ENCODE measurements at places on chromosomes 2 and 18. TPM values are rescaled to one million over a fixed set of nuclear protein-coding genes. Genes with fewer than 3 reads are reported as not detected.

- no peak for DNase-seq
These were observed 369 bp downstream of the CDK5R2 start for GRCh38 chr2:218959761-218960308.

DNA sequence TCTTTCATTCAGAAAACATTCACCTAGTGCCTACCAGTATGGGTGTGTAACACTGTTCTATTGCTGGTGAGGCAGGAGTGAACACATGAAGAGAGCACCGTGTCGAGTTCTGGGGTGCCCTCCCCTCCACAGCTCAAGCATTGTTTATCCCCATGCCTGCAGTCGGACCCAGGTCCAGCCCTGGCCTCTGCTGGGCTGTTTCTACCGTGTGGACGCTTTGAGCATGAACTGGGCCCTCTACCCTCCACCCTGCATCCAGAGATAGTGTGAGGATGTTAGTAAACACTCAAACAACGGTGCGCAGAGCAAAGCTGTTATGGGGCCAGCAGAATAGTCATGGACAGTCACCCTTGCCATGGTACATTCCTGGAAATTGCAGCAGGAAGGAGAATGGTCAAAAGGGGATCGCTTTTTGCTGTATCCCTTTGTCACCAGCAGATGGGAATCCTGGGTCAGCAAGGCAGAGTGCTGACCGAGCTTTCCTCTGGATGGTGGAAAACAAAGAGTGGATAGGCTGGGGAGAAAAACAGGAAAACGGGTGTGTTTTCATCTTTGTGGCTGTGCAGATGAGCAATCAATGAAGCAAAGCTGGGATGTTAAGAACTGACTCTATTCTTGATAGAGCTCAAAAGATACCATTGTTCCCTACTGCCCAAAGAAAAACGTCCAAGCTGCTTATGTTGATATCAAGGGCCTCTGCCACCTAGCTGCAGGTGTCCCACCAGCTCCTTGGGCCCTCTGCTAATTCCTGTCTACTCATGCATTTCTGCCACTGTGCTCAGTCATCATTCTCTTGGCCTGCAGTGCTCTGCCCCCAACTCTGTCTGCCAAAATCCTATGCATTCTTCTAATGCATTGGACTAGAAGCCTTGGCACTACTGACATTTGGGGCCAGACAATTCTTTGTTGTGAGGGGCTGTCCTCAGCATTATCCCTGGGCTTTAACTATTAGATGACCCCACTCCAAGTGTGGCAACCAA lies 38.7 kb downstream of the REEP1 start:
- DNase-seq: no peak

- no peak for DNase-seq
These were observed 156.1 kb downstream of the DYSF start for GRCh38 chr2:71609441-71609840.

GRCh38 chr2:120246546-120247300 lies 5.9 kb upstream of the RALB start:
- DNase-seq: no peak

DCDC2C gene
- total RNA-seq: not detected

RGPD4 gene
- not detected for total RNA-seq

GRCh38 chr2:3290655-3291054 lies 87.0 kb downstream of the EIPR1 start:
- no peak for DNase-seq

DNA sequence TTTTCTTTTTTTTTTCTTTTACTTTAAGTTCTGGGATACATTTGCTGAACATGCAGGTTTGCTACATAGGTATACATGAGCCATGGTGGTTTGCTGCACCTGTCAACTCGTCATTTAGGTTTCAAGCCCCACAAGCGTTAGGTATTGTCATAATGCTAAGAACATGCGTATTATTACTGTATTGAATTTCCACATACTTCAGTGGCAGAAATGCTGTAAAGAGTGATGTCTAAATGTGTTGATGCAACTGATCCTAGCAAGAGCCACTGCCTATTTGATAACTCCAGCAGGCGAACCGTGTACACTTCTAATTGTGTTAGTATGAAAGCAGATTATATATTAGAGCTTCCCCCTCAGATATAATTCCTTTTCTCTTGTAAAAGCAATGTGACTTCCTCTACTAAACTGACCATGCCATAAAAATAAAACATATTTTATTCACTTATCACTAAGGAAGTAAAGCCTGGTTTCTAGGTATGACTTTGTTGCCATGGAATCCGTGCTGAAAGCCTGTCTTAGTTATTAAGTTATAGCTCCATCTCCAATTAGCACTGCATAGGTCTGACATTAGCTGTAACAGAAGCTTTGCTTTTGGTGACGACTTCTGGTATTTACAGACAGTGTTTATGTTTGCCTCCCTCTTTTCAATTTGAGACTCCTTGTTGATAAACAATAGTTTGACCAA lies 280.0 kb downstream of the GALR1 start:
- DNase-seq: no peak

IL1RN gene
- total RNA-seq: 23.1 TPM

DNA sequence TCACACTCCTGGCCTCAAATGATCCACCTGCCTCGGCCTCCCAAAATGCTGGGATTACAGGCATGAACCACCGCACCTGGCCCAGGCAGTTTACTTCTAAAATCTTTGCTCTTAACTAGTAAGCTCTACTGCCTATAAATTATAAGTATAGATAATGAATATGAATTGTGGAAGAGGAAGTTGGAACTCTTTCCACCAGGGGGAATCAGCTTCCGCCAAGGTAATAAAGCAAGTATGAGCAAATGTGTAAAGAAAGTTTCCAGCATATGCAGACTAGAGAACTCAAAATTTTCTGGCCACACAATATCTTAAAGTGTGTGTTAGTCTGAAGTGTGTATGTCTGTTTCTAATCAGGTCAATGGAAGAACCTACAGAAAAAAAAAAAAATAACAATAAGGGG lies 68.1 kb downstream of the RMDN2 start:
- DNase-seq: no peak

CFAP65 gene
- total RNA-seq: not detected

TTN gene
- total RNA-seq: 3.0 TPM

XIRP2 gene
- under 0.01 TPM for total RNA-seq

GRCh38 chr18:3256693-3257626 lies 5.0 kb upstream of the MYL12B start:
- no peak for DNase-seq

MERTK gene
- total RNA-seq: 9.0 TPM

GRCh38 chr18:56307354-56308170 lies 330.8 kb downstream of the TXNL1 start:
- no peak for DNase-seq

IL36A gene
- not detected for total RNA-seq

BOLL gene
- not detected for total RNA-seq

DNA sequence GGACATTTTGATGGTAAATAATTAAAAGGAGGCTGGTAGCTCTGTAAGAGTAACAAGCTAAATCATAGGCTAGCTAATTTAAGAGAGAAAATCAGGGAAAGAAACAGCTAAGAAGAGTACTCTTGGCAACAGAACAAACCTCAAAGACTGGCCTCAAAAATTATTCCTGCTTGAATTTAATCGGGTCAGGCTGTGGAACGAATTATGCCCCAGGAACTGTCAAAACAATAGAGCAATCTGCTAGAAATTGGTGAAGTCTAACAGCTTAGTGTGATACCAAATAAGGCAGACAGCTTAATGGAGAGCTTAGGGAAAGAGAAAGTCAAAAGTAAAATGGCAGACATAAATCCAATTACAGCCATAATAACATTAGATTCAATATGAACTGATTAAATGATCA lies 215.7 kb downstream of the MREG start:
- no peak for DNase-seq

CENPA gene
- total RNA-seq: 14.4 TPM

DNA sequence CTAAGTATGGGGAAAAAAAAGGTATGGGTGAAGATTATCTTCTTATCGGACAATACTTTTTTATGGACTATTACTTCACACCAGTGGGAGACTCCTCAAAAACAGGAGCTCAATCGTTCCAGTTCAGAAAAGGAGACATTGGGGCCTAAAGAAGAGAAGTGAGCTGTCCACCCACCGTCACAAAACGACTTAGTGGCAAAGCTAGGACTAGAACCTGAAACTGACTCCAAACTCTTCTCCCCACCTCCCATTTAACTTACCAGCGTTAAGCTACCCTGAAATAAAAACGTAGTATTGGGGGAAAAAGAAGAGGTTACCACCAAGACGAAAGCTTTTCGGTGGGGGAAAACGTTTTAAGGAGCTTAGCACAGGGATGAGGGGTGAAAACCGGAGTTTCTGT lies 503 bp downstream of the GTF3C3 start:
- no peak for DNase-seq

FMNL2 gene
- total RNA-seq: 7.7 TPM

UGT1A8 gene
- not detected for total RNA-seq

- peak; percentile 82 for DNase-seq
These were observed at the start of the genes DOK1 and LOXL3 for GRCh38 chr2:74553892-74554819. DOK1 (plus strand) TSS chr2:74554720; CDS start chr2:74554755, 35 bp downstream. LOXL3 (minus strand) TSS chr2:74553942; CDS start chr2:74552634, 1,308 bp downstream.

GRCh38 chr2:241132538-241133435 lies 16.5 kb downstream of the PASK start:
- DNase-seq: no peak

DNA sequence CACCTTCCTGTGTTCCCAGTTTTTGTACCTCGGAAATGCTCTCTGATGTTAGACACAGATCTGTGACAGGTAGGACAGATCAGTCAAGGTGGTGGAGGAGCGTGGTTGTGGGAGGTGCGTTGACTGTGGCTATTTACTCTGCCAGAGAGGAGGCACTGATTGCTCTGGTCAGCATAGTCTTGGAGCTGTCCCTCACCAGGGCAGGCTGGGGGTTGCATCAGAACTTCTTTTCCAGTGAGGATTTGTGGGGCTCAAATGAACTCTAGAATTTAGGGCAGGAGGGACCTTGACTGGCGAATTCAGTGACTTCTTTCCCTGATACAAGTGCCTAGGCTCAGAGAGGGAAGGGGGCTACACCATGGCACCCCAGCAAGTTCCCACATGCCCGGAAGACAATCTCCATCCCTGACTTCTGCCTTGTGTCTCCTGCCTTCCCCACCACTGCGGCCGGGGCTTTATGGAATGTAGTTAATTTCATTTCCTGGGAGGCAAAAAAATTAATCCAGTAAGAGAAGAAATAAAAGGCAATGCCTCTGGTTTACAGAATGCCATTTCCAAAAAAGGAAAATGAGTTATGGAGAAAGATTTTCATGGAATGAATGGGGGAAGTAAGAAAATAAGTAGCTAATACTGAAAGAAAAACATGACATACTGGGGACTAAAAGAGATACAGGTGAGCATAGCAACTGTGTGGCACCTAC lies 26.1 kb downstream of the NIFK start:
- DNase-seq: no peak

CCDC85A gene
- total RNA-seq: 0.17 TPM

GRCh38 chr2:179332903-179333302 lies 68.3 kb upstream of the SESTD1 start:
- no peak for DNase-seq

CDK5R2 gene
- total RNA-seq: not detected
